ENCODE measurements at places on chromosomes 2 and 18.

- DNase-seq = no peak
Measured at GRCh38 chr2:61141151-61141550, 20.8 kb upstream of the C2orf74 start.

DNA sequence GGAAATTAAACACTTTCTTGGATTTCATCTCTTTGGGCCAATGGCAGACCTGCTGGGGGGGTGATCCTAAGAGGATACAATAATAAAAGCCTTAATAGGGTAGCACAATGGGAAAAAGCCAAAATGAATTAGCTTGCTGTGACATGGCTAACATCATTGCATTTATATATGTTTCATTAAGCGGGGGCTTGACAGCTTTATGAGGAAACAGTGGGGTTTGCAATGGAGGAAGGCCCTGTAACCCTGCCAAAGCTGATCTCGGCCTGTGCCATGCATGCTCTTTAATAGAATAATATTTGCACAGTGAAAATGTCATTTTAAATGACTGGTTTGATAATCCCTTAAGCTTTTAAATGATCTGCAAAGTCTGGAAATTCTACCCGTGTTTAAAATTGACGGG, 291.5 kb downstream of the SLC4A3 start:
- DNase-seq = no peak

DNA sequence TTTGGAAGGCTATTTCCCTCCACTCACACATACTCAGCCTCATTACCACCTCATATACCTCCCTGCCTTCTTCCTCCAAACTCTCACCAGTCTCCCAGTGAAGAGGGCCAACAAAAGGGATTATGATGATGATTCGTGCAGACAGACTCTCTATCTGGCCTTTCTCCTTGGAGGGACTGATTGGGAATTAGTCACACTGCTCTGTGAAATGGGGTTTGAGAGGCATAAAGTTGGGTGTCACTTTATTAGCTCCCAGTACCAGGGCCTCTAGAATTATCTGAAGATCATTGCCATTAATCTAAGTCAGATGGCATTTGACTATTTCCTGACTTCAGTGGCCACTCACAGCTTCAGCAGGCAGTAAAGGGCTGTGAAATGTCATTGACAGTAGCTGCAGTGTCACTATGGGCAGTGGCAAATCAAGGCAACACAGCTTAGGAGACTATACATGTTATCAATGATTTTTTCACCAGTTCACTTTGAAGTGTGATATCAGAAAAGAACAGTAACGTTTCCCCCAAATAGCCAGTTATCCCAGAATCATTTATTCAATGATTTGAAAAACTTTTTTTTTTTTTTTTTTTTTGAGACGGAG, 17.4 kb downstream of the CNRIP1 start:
- no peak for DNase-seq

- DNase-seq = no peak
Measured at GRCh38 chr2:15725101-15725781, 133.6 kb downstream of the DDX1 start.

GRCh38 chr18:67400502-67401117, 115.9 kb downstream of the DSEL start:
- no peak for DNase-seq

GRCh38 chr2:120036145-120036544, 23.3 kb downstream of the EPB41L5 start:
- no peak for DNase-seq

GRCh38 chr2:241834527-241835210, 24.0 kb downstream of the PDCD1 start:
- DNase-seq = no peak

DNA sequence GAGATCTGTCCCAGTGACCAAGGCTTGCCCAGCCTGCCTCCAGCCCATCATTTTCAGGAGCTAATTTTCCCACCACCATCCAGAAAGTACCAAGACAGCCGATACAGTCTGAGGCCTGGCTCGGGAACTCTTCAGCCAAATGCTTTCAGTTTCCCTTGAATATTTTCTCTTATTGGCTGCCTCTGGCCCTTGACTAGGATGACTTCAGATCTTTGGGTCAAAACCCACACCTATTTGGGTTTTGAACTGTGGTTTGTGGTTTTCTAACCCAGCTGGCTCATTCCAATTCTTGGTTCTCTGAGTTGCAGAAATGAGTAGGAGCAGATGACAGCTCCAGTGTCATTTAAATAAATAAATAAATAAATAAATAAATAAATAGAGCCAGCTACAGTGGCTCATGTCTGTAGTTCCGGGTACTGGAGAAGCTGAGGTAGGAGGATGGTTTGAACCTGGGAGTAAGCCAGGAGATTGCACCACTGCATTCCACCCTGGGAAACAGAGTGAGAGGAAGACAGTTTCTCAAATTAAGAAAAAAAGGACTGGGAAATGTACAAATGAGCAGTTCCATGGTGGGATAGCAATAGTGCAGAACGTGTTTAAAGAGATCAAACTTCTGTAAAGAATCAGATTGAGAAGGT, 465.0 kb upstream of the SOX11 start:
- DNase-seq = no peak

DNA sequence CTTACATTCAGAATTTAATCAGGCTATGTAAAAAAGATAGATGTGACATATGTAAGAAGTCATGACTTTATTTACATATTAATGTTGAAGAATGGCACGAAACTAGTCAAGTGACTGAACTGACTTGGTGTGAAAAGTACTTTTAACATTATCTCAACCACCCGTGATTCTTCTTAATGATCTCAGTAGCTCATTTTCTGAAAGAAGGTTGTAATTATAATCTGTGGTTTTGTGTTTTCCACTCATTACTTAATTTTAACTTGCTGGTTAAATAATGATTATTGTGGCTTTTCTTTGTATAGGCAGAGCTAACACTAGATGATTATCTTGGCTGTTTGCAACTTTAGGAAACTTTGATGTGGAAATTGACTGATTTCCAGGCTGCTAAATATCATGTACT, 18.5 kb downstream of the KCNJ13 start:
- no peak for DNase-seq

GRCh38 chr2:6079405-6079804, 387.2 kb downstream of the SOX11 start:
- no peak for DNase-seq

- no peak for DNase-seq
Measured at GRCh38 chr2:237315829-237316225, 98.1 kb downstream of the COL6A3 start.

DNA sequence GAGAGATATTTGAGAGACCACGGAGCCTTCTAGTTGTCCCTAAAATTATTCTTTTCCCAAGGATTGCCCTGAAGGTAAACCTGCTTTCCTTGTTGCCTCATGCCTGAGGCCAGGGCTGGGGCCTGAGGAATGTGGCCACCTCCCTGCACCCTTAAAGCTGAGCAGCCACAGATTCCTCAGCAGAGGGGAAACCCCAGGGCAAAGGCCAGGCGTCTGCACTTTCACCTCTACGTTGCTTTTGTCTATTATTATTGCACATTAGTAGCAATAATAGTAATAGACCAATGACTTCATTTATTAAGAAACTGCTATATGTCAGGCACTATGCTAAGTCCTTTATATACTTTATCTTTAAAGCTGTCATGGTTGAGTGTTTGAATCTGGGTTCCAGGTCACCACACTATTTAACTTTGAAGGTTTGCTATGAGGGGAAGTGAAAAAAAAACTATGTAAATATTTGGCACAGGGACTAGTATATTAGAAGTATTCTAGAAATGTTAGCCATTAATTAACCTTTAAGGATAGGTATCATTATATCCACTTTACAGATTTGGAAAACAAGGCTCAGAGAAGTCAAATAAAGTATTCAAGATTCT, 104.2 kb downstream of the LRRC30 start:
- no peak for DNase-seq

DNA sequence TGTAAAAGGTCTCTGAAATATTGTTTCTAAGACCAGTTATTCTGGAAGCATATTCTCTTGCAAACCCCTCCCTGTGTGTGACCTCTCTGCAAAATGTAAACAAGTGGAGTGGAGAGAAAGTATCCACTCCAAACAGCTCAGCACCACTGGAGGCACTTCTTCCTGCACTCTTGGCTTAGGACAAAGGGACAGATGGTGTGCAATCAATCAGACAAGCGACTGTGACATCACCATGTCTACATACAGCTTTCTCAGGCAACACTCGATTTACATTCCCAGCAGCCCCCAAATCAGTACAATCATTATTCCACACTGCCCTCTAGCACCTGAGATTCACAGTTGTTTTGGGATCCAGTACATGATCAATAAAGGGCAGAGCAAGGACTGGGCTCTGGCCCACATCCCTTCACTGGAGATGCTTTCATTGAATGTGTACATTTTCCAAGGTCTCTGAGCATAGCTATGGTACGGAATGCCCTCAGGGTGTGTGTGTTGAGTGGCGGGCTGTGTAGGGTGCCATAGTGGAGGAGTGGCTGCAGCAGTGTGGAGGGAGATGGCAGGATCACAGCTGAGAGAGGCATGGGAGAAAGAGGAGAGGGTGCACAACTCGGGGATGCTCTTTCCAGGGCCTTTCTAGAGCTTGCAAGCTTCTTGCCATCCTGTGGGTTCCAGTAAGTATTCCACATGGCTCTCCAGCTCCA, 311.8 kb upstream of the ST6GAL2 start:
- no peak for DNase-seq

DNA sequence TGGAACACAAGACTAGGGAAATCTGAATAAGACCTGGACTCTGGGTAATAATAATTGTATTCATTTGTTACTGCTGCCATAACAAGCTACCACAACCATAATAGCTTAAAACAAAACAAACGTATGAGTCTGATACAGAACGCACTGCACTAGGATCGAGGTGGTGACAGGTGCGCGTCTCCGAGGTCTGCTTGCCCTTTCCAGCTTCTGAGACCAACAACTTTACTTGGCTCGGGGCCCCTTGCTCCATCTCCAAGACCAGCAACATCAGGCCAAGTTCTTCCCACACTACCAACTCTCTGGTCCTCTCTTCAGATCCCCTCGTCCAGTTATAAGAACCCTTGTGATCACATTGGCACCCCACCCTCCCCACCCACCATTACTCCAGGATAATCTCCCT, 42.8 kb downstream of the TBC1D8 start:
- no peak for DNase-seq

DNA sequence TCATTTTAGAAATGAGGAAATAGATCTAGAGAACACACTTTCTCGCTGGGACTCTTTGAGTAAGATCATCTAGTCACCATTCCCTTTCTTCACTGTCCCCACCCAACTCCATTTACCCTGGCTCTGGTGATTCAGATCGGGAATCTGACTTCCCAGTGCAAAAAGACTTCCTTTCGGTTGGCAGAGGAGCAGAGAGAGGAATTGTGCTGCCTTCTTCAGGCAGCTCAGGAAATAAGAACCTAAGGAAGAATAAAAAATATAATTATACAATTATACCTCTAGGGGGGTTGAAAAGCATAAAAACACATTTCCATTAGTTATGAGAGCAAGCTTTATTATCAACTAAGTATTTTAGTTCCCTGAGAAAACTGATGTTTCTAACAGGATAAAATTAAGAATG, 9.3 kb upstream of the MPP4 start:
- DNase-seq = no peak

- no peak for DNase-seq
Measured at GRCh38 chr2:223674998-223675609, 72.9 kb upstream of the SCG2 start.

DNA sequence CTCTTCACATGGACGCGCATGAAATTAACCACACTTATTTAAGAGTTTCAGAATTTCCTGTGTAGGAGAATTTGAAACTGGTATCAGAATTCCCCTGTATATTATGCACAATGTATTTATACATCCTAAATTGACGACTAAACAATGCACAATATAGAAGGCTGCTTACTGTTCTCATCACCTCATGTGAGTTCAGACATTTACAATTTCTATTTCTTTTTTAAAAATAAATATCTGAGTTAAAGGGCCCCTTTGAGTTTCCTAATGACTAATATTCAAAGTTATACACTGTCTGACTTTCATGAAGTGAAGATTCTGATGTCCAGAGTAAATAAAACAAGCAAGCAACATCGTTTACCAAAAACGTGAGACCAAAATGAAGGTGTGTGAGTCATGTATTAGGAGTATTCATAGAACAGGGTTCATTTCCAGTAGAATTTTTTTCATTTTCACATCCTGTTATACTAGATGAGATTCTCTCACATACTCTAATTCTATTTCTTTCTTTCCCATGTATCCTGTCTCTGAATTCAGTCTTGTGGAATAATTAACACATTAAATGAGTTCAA, 406.2 kb downstream of the NUP35 start:
- DNase-seq = no peak

GRCh38 chr2:124805060-124805459, 780.0 kb downstream of the CNTNAP5 start:
- no peak for DNase-seq

DNA sequence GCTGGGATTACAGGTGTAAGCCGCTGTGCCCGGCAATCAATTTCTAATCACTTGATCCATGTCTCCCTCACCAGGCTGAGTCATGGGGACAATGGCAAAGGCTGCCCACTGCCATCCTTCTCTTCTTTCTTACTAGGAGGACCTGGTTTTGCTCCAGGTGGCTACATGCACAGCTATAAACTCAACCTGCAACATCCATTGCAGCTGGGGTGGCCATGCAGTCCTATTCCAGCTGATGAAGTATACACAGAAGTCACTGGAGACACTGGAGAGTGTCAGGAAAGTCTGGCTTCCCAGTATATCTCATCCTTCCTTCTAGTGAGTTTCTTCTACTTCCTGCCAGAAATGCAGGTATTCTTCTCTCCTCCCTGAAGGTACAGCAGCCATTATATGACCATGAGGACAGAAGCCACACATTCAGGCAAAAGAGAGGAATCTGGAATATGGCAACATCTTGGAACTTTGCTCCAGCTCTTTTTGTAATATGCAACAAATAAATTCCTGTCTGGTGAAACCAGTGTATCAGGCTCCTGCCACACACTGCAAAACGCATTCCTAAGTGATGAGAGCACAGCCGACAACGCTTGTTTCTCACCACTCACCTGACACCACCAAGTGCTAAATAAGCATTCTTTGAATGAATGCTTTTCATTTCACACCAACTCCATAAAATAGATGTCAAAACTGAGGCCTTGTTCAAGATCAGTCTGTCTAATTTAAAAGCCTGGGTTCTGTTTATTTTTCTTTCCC, 32.3 kb downstream of the SCTR start:
- DNase-seq = no peak

- no peak for DNase-seq
Measured at GRCh38 chr18:51039138-51040112, 9.4 kb downstream of the SMAD4 start.

DNA sequence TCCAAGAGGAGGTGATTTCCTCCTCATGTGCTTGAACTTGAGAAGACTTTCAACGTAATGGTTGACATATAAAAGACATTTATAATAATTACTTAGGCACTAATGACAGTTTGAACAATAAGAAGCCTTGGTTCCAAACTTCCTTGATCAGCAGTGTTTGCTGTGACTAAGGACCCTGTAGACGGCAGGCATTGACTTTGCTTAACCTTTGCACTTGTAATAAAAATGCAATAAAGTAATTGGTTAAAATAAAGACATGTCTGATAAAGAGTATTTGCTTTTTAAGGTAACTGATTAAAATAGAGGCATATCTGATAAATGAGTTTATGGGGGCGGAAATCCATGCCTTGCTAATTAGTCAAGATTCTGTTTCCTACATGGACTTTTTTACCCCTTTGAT, 82.2 kb upstream of the ST8SIA3 start:
- no peak for DNase-seq

Data from stimulated activated CD8-positive, alpha-beta memory T cell treated with anti-CD3 and anti-CD28 coated beads, Interleukin-7, amount 100 ng/mL, for 4 hours (primary cell).